ENCODE measurements at places on chromosomes 3 and 15.

GRCh38 chr3:12686096-12686495 lies 22.2 kb upstream of the RAF1 start:
- DNase-seq, result no peak

DNA sequence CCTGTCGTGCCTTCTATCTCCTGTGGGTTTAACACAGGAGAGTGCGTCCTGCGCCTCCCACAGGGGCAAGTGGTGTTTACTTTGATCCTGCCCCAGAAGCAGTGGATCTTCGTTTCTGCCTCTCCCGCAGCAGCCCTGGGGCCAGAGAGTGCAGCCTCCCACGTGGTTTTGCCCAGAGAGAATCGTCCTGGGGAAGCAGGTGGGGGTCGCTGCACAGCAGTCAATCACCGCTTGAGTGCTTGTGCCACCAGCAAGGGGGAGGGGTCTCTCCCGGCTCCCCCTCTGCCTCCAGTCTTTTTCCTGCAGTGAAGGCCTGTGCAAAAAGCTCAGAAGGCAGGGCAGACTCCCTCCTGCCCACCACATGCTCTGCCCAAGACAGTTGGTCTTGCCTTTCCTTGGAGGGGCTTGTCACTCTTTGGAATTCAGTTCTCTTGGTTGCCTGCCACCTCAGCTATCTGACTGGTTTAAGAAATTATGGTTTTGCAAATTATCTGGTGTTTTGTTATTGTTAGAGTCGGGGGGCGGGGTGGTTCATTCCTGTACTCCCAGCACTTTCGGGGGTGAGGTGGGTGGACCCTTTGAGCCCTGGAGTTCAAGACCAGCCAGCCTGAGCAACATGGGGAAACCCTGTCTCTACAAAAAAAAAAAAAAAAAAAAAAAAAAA lies 26.9 kb downstream of the STOML1 start:
- peak; percentile 50 for DNase-seq

DNA sequence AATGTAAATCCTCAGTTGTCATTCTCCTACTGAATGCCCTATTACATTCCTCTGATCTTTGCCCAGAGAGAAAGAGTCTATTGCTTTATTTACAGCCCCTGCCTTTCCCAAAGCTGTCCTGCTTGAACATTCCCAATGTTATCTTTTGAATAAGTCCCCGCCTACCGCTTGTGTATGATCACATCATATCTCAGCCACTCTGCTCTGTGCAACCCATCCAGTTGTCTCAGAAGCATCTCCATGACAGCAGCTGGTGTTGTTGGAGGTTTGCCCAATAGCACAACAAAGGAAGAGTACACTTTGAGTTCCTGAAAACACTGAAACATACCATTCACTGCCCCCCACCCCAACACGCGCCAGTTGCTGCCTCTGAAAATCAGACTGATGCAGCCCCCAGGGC lies 22.0 kb upstream of the FAM3D start:
- DNase-seq, result no peak

GRCh38 chr15:25243800-25244097 lies 195.1 kb downstream of the UBE3A start:
- no peak for DNase-seq

GRCh38 chr15:96183867-96184266 lies 146.6 kb upstream of the NR2F2 start:
- DNase-seq, result no peak

All from iPS-NIHi11 (cell line).